ENCODE measurements at places on chromosomes 5 and 9. TPM values are rescaled to one million over a fixed set of nuclear protein-coding genes. Genes with fewer than 3 reads are reported as not detected.

DNA sequence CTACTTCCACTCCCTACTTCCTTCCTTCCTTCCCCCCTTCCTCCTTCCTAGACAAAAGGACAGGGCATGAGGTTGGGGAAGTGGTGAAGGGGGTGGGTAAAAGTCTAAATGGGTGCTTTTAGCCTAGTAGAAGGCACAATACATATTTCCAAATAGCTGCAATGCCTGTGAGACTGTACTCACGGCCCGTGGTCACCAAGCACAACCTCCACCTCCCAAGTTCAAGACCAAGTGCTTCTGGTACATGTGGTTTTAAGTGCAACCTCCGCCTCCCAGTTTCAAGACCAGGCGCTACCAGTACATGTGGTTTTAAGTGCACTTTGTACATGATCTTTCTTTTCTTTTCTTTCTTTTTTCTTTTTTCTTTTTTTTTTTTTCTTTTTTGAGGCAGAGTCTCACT, 14.5 kb upstream of the NTNG2 start:
- DNase-seq: no peak

DNA sequence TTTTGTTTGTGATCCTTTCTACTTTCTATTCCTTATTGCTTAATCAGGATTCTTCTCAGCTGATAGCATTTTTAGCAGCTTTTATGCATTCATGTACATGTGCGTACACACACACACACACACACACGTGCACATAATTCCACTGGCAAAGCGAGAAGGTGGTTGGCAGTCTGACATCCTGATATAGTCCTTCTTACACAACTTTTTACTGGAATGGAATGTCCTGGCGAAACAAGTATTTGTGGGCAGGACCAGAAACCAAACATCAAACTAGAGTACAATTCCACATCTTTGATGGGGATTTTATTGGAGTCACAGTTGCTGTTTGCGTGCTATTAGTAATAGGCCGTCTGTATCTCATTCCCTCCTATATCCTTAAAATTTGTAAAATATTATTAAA, 356.5 kb downstream of the CCDC171 start:
- peak; percentile 39 for DNase-seq

Gene SPATA31A3
- total RNA-seq: not detected

GRCh38 chr9:12702160-12702758, 9.1 kb downstream of the TYRP1 start:
- peak; percentile 19 for DNase-seq

DNA sequence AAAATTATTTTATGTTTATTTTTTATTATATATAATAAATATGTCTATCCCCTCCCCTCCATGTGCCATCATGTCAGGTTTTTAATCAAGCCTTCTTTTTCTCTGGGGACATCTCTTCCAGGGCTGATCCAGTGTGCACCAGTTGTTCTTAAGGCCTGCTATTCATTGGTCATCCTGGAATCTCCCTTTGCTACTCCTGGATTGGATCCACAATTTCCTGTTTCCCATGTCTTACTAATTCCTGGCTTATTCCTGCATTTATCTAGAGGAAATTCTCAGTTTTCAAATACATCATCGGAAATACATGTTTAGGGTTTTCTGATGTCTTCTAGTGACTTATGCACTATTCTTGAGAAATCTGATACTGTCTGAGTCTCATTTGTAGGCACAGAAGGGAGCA, 56.8 kb downstream of the ANGPTL2 start:
- DNase-seq: no peak

Data from uterus (tissue), 4 donors.